GM18507 (cell line): ENCODE measurements at places on chromosomes 7 and 10.
A peak's percentile ranks its signal among the peaks of the same experiment; 100 is the strongest.

DNA sequence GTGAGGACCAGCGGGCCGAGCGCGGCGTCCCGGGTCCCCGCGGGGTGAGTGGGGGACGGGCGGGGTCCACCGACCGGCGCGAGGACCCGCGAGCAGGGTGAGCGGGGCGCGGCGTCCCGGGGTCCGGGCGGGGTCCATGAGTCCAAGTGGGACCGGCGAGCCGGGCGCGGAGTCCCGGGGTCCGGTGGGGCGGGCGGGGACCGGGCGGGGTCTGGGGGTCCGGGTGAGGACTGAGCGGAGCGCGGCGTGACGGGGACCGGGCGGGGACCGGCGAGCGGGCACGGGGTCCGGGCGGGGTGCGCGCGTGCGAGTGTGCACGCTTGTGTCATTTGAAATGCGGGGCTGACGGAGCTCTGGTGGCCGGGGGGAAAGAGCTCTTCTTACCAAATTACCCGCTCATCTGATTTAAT, 765 bp downstream of the CELF2 start:
- no peak for DNase-seq

- no peak for DNase-seq
Measured at GRCh38 chr10:43066481-43066880, 10.4 kb upstream of the RET start.

- DNase-seq = no peak
Measured at GRCh38 chr7:55206235-55207029, 158.7 kb upstream of the LANCL2 start.

- DNase-seq = no peak
Measured at GRCh38 chr10:96263669-96264068, 7.7 kb downstream of the BLNK start.

- DNase-seq = no peak
Measured at GRCh38 chr7:43735403-43735801, 6.1 kb upstream of the COA1 start.

- DNase-seq = no peak
Measured at GRCh38 chr7:78159545-78159944, 361.0 kb downstream of the PHTF2 start.

DNA sequence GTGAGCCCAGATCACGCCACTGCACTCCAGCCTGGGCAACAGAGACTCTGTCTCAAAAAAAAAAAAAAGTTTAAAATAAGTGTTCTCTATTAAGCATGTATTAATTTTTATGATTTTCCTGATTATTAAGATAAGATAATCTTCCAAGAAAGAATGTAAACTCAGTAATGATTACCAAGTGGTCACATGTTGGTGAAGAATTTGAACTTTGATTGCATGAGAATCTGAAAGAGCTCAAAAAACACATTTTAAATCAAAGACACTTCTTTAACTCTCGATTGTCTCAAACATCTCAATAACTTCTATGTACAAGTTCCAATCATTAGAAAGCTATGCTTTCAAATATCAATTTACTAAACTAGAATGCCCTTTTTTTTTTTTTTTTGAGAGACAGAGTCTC, 33.8 kb downstream of the SNX8 start:
- DNase-seq = no peak

DNA sequence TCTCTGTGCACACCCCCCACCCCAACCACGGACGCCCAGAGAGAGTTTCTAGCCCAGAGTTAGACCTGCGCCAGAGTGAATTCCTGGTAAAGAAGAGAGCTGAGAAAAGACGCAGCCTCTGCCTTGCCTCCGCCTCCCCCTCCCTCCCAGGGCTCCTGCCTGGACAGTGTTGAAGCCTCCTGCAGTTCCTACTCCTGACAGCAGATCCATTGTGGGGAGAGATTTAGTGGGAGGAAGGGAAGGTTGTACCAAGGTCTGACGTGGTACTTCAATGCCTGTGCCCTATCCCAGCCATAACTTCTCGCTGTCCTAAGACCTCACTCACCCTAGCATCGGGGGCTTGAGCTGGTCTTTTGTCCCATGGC, 952 bp downstream of the SRRM3 start:
- DNase-seq = no peak

DNA sequence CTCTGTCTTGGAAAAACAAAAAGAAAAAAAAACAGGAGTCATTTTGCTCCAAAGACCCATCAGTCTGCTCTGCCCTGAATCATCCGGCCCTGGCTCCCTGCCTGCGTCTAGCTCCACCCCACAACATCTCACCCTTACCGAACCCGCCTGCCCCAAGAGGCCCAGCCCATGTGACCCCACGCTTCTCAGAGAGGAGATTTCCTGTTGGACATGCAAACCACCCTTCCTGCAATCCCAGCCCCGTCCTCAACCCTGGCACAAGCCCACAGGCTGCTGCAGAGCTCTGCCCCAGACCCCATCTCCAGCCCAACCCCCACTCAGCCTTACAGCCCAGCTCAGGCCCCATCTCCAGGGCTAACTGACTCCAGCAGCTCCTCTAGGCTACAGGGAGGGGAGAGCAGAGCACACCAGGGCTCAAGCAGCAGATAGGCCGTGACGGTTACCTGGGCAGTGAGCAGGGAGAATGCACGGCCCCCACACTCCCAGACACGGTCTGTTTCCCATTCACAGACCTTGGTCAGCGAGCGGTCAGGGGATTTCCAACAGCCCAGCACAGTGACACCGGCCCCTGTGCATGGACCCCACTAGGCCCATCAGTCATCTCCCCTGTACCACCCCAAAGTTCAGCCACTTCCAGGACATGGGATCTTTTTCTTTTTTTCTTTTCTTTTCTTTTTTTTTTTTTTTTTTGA, 69.9 kb upstream of the GTF2I start:
- peak; percentile 75 for DNase-seq

- DNase-seq = no peak
Measured at GRCh38 chr7:93574269-93574645, 267 bp downstream of the CALCR start.

GRCh38 chr7:28224172-28224571, 43.6 kb upstream of the JAZF1 start:
- no peak for DNase-seq
